ENCODE measurements at places on chromosomes 2 and 18. TPM values are rescaled to one million over a fixed set of nuclear protein-coding genes. Genes with fewer than 3 reads are reported as not detected.

ZNF521 gene
- total RNA-seq, result 20.7 TPM

OTX1 gene
- not detected for total RNA-seq

RUFY4 gene
- not detected for total RNA-seq

RAX gene
- not detected for total RNA-seq

TLX2 gene
- total RNA-seq, result not detected

C1QL2 gene
- total RNA-seq, result not detected

SLC5A7 gene
- total RNA-seq, result not detected

ADD2 gene
- total RNA-seq, result not detected

FOXD4L1 gene
- total RNA-seq, result 0.13 TPM

ANKRD30B gene
- 0.73 TPM for total RNA-seq

EGR4 gene
- total RNA-seq, result not detected

PTPRN gene
- 23.5 TPM for total RNA-seq

ERFE gene
- total RNA-seq, result 0.56 TPM

FANCL gene
- 7.4 TPM for total RNA-seq

KCNS3 gene
- total RNA-seq, result 0.78 TPM

LAMA1 gene
- total RNA-seq, result 92.5 TPM

VWA3B gene
- not detected for total RNA-seq

UGT1A5 gene
- not detected for total RNA-seq

RTP5 gene
- total RNA-seq, result not detected

RGPD3 gene
- total RNA-seq, result 0.20 TPM

STAT4 gene
- 0.56 TPM for total RNA-seq

MLPH gene
- total RNA-seq, result 14.2 TPM

SERPINB2 gene
- 14.4 TPM for total RNA-seq

ZSCAN30 gene
- 21.9 TPM for total RNA-seq

POU3F3 gene
- not detected for total RNA-seq

MDH1B gene
- total RNA-seq, result 0.33 TPM

CTAGE1 gene
- 0.07 TPM for total RNA-seq

NLRC4 gene
- 0.03 TPM for total RNA-seq

PLB1 gene
- total RNA-seq, result 1.3 TPM

NTSR2 gene
- not detected for total RNA-seq

CPS1 gene
- 30.0 TPM for total RNA-seq

FOXI3 gene
- total RNA-seq, result not detected

SCN2A gene
- 2.7 TPM for total RNA-seq

AQP12B gene
- not detected for total RNA-seq

MBD2 gene
- total RNA-seq, result 30.3 TPM

HOXD12 gene
- not detected for total RNA-seq

UGT1A4 gene
- not detected for total RNA-seq

C1GALT1C1L gene
- 0.20 TPM for total RNA-seq

ONECUT2 gene
- total RNA-seq, result not detected

CNDP1 gene
- not detected for total RNA-seq

BOD1L2 gene
- total RNA-seq, result not detected

CAPN14 gene
- 0.26 TPM for total RNA-seq

CCDC102B gene
- total RNA-seq, result 64.7 TPM

ALLC gene
- not detected for total RNA-seq

ARHGAP15 gene
- total RNA-seq, result not detected

EFHD1 gene
- total RNA-seq, result 2.7 TPM

RPL37A gene
- 1,530 TPM for total RNA-seq

EDAR gene
- total RNA-seq, result not detected

SNTG2 gene
- 0.07 TPM for total RNA-seq

EPB41L3 gene
- total RNA-seq, result 3.6 TPM

DOK6 gene
- 14.1 TPM for total RNA-seq

SPR gene
- total RNA-seq, result 27.4 TPM

LMAN1 gene
- total RNA-seq, result 319 TPM

MGAT4A gene
- 0.86 TPM for total RNA-seq

GPR35 gene
- 2.0 TPM for total RNA-seq

TM4SF20 gene
- total RNA-seq, result not detected

CYTIP gene
- 5.5 TPM for total RNA-seq

Measured in smooth muscle cell of the pulmonary artery (primary cell).